ENCODE measurements at places on chromosomes 1 and 21. TPM values are rescaled to one million over a fixed set of nuclear protein-coding genes. Genes with fewer than 3 reads are reported as not detected.

DNA sequence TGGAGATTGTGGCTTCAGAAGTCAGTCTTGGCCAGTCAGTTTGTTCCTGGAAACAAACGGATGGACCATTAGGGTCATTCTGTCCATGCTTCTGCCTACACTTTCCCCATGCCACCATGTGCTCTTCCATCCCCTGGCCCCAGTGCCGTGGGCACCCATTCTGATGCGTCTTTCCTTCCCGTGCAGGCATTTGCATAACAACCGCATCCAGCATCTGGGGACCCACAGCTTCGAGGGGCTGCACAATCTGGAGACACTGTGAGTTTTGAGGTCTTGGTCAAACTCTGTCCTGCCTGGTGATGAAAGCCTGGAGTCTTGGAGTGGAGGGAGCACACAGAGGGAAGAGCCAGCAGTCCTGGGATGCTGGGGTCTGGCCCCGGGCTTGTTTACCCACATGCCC, 61.1 kb downstream of the UBE2T start:
- no peak for DNase-seq

GRCh38 chr1:215710036-215710898, 143.2 kb downstream of the KCTD3 start:
- DNase-seq: no peak

Gene SYPL2
- 13.4 TPM for polyA plus RNA-seq

Gene GJC2
- polyA plus RNA-seq: 0.42 TPM

Measured in left kidney (tissue), 8 donors.